ENCODE measurements at places on chromosomes 11 and 22. TPM values are rescaled to one million over a fixed set of nuclear protein-coding genes. Genes with fewer than 3 reads are reported as not detected.

Gene MFRP
- total RNA-seq, result not detected

Gene SLC25A22
- total RNA-seq, result 7.5 TPM

Gene GLYATL1B
- total RNA-seq, result not detected

Gene KRTAP5-9
- total RNA-seq, result not detected

Gene NXPE1
- not detected for total RNA-seq

Gene MYEOV
- total RNA-seq, result 1.3 TPM

Gene TMEM191B
- not detected for total RNA-seq

Gene OR52I2
- total RNA-seq, result not detected

Gene MAPK8IP2
- total RNA-seq, result 1.2 TPM

Gene FLRT1
- 3.7 TPM for total RNA-seq

Gene MMP10
- total RNA-seq, result 3.2 TPM

Gene CAVIN3
- total RNA-seq, result 74.2 TPM

Gene IMMP1L
- 38.0 TPM for total RNA-seq

Gene TRPC6
- total RNA-seq, result 20.7 TPM

Gene CBLIF
- total RNA-seq, result not detected

Gene GLYAT
- not detected for total RNA-seq

Gene LYVE1
- 22.3 TPM for total RNA-seq

Gene PHLDA2
- 1.9 TPM for total RNA-seq

Gene MS4A12
- total RNA-seq, result not detected

Gene HMOX1
- total RNA-seq, result 11.1 TPM

Gene PDE2A
- 28.1 TPM for total RNA-seq

Gene HBE1
- total RNA-seq, result 3.3 TPM

Gene TREH
- not detected for total RNA-seq

Gene PATZ1
- total RNA-seq, result 18.2 TPM

Gene MMP1
- total RNA-seq, result 4.3 TPM

Gene NXPE4
- not detected for total RNA-seq

Gene PRG3
- 0.41 TPM for total RNA-seq

Gene FOLH1
- total RNA-seq, result 6.1 TPM

Gene ATG2A
- 13.3 TPM for total RNA-seq

Gene SYCE3
- not detected for total RNA-seq

Gene TNNI2
- 3,551 TPM for total RNA-seq

Gene MRGPRX3
- 0.51 TPM for total RNA-seq

Gene CARD18
- total RNA-seq, result not detected

Gene MS4A6E
- not detected for total RNA-seq

Gene CASP5
- total RNA-seq, result not detected

Gene ARHGEF17
- 33.0 TPM for total RNA-seq

Gene KRTAP5-10
- total RNA-seq, result not detected

Gene ADM
- 51.2 TPM for total RNA-seq
